ENCODE measurements at places on chromosomes 6 and 20.

DNA sequence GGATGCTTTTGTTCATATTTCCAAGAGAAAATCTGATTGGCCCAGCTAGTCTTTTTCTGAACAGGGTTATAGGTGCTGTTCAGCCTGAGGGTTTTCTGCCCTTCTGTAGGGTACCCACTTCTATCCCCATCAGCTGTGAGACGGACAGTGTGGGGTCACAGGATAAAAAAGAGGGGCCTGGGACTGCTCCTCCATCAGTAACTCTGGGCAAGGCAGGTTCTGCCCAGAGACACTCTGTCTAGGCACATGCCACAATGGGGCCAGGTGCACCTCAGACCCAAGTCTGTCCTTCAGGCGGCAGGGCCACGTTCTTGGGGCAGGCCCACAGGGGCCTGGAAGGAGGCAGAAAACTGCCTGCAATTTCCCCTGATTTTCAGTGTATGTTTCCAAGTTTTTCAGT lies 20.0 kb downstream of the ID4 start:
- DNase-seq: no peak

DNA sequence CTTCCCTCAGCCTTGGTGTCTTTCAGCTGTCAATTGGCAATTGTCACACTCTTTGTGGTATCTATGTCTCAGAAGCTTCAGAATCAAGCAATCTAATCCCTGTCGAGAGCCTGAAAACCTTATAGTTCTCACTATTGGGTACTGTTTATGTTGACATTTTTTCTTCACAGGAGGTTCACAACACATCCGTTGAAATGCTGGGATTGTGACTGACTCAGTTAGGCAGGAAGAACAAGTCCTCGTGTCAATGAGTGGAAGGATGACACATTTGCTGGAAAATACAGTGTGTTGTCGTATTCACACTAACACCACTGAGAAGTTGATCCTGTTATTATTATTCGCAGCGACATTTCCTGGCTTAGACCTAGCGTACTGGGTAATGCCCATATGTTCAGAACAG lies 163.9 kb upstream of the CITED2 start:
- no peak for DNase-seq

DNA sequence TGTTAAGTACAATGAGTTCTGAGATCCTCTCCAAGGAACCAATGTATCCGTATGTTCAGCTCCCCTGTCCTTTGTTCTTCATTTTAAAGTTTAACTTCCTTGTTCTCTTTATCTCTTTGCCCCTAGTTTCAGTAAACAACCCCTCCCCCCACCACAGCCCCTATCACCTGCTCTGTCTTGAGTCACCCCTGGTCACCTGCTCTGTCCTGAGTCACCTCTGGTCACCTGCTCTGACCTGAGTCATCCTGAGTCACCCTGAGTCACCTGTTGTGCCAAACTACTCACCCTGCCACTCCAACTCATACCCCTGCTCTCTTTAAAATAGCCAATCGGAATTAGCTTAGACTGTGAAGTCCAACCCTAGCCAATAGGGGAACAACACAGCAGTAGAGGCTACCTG lies 288.7 kb upstream of the CDYL start:
- DNase-seq: no peak

DNA sequence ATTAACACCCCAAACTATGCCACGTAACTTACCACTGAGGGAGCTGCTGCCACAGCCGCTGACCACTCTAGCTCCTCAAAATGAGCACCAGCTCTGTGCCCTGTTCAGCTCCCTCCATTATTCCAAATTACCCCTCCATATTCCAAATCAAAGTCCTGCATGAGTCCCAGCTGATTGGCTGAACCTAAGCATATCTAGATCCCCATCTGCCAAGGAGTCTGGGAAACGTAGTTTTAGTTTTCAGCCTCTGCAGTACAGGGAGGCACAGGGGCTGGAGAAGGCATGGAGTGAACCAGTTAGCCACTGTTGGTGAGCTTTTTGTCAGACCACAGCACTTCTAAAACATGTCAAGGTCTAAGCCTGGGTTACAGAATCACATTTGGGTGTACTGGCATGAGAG lies 15.9 kb downstream of the UNC5CL start:
- DNase-seq: peak; percentile 48

GRCh38 chr6:437037-437392 lies 45.5 kb downstream of the IRF4 start:
- peak; percentile 3 for DNase-seq

- DNase-seq: no peak
Observed at GRCh38 chr6:138031850-138032249, 75.4 kb downstream of the PERP start.

GRCh38 chr20:43590036-43590391 lies 723 bp upstream of the IFT52 start:
- peak; percentile 51 for DNase-seq

GRCh38 chr6:47404435-47404834 lies 73.2 kb upstream of the CD2AP start:
- no peak for DNase-seq

DNA sequence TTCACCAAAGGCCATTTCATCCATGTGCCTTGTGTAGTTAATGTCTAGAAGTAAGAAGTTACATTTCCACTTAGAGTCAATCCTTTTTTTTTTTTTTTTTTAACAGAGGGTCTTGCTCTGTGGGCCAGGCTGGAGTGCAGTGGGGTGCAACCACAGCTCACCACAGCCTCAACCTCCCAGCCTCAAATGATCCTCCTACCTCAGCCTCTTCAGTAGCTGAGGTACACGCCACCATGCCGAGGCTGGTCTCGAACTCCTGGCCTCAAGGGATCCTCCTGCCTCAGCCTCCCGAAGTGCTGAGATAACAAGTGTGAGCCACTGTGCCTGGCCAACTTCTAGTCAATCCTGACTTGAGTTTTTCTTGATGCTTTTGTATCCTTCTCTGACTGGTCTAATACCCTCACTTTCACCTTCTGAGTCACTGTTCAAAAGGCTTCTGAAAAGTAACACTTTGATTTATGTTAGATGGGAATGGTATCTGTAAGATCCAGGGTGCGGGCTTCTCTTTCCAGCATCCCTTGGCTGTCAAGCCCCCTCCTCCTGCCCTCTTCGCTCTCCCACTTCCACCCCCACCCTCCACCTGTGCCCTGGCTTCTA lies 22.1 kb downstream of the TRAM2 start:
- DNase-seq: no peak

DNA sequence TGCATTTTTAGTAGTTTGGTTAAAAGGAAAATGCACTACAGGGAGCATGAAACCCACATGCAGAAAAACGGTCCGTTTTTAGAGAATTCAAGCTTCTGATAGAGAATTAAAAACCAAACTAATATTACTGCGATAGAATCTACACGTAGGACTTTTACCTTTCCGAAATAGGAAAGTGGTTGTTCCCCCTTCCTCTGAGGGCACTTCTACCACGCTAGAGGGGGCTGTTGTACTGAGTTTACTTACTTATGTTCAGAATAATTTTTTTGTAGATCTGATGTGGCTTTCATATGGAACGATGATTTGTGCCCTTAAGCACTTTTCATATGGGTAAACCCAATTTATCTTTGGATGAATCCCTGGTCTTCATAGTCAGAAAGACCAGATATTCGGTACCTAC lies 264.3 kb upstream of the PLN start:
- DNase-seq: peak; percentile 48

- peak; percentile 97 for DNase-seq
Observed at GRCh38 chr6:35496841-35497570, at the start of gene TEAD3. Gene TEAD3 (minus strand): TSS chr6:35497079.

GRCh38 chr6:14912226-14912625 lies 333.6 kb upstream of the JARID2 start:
- no peak for DNase-seq

DNA sequence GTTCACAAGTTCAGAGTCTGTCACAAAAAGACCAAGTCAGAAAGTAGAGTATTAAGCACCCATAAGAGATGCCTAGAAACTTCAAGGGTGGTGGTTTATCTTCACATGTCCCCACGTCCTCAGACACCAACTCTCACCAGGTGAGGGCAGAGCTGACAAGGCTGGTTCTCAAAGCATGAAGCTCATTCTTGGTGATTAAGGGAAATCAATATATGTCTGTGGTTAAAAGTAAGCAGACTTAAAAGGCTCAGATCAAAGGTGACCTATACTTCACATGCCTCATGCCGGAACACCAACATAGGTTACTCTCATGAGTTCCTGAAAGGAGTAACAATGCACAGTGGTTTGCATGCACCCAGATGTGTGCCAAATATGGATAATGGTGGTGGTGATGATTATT lies 27.0 kb downstream of the IL17A start:
- DNase-seq: no peak

DNA sequence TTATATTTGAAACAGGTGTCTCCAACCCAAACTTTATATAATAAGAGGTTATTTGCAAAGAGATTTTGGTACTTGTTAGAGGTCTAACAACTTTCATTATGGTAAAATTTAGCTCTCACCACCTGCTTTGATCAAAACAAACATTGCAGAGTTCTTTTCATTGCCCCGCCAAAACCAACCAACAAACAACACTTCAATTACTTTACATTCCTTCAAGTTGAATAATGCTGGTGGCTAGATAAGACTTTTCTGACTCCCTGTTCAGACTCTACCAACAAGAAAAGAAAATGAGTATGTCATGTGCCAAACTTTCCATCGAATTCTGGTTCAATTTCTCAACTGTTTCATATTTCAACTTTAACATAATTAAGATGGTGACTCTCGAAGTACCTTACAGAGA lies 311.1 kb downstream of the ADGRG6 start:
- no peak for DNase-seq

- no peak for DNase-seq
Observed at GRCh38 chr6:10419749-10420545, 5.1 kb upstream of the TFAP2A start.

DNA sequence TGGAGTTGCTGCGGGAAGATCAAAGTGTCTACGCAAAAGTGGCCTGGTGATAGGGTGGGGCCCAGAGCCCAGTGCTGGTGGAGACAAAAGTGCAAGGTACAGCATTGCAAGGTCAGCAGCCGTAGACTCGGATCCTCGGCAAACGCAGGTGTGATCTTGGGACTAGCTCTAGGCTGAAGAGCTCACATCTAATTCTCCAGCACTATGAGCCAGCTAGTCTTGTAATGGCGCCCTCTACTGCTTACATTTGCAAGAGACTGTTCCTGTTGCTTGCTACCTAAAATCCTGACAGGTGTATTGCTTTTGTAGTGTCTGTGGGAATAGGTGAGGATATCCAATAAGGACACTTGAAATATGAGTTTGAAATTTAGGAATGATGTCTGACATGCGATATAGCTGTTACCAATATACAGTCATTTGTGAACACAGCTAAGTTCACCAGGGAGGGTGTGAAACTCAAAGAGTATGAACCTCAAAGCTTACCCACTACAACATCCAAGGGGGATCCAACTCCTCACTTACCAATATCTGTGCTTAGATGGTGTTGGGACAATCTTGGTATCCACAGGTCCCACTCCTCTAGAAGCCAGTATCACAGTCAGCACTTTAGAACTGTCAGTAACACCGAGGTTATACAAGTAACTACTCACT lies 58.4 kb downstream of the PDE7B start:
- DNase-seq: peak; percentile 41
